ENCODE measurements at places on chromosomes 3 and 15.

DNA sequence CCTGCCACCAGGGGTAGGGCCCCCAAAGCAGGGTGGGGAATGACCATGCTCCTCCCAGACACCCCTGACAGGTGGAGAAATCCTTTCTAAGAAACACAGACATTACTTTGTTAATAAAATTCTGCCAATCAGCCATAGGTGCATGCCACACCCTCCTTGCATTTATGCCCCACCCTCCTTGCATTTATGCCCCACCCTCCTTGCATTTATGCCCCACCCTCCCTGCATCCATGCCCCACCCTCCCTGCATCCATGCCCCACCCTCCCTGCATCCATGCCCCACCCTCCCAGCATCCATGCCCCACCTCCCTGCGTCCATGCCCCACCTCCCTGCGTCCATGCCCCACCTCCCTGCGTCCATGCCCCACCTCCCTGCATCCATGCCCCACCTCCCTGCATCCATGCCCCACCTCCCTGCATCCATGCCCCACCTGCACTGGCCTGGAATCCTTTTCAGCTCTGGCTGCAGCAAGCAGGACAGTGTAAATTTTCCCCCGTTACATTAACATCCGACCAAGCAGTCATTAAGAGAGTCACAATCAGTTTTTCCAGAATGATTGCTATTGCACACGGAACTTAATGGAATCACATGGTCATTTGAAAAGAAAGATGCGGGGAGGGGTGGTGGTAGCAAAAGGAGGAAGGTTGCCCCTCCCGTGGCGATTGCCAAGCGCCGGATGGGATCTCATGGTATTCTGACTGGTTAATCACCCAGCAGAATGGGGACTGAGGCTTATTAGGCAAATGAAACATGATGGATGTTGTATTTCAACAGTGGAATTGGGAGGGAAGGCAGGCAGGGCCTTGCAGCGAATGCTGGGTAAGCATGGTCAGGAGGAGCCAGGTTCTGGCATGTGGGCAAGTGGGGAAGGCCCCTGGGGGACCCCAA lies 91.2 kb downstream of the TLE3 start:
- DNase-seq = no peak

DNA sequence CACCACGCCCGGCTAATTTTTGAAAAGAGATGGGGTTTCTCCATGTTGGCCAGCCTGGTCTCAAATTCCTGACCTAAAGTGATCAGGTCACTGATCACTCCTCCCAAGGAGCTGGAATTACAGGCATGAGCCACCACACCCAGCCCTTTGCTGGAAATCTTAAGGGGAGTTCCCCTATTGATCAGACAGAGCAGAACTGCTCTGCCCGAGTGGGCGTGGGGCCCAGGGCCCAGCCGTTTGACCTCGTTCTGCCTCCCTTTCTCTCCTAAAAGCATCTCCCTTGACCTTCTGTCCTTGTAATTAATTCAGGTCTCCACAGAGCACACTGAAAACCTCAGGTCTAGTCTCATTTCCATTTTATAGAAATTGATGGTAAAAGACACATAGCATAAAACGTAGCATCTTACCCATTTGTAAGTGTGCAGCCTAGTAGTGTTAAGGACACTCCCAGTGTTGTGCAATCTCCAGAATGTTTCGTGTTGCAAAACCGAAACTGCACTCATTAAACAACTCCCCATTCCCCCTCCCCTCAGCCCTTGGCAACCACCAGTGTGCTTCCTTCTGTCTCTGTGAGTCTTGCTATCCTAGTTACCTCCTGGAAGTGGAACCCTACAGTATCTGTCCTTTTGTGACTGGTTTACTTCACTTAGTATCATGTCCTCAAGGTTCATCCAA lies 89.3 kb downstream of the SLCO3A1 start:
- peak; percentile 94 for DNase-seq

- DNase-seq = no peak
Observed at GRCh38 chr3:132854856-132855535, 132.8 kb upstream of the NPHP3 start.

DNA sequence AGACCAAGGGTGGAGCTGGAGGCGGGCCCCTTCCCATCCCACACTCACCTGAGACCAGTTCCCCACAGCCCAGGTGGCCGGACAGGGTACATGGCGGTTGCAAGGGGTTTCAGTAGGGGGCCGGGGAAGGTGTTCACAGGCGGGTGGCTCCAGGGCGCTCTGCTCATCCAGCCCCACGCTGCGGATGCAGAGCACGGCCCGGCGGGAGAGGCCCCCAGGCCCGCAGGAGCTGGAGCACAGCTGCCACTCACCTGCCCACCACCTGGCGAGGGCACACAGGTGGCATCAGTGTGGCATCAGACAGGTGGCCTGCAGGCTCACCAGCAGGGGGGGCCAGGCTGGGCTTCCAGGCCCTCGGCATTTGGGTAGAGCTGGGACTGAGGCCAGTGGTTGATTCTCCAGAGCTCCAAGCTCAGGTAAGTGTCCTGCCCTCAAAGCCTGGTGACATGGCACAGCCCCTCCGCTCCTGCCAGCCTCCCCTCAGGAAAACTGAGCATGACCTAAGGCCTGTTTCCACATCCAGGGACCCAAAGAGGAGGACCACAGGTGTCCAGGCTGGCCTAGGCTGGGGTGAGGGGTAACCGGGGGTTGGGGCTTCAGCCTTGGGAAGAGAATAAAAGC lies 43.8 kb downstream of the ADAMTS7 start:
- DNase-seq = no peak

GRCh38 chr3:61414456-61414855 lies 146.9 kb upstream of the PTPRG start:
- no peak for DNase-seq

Measured in cardiac fibroblast (primary cell).